ENCODE measurements at places on chromosomes 4 and X.

- DNase-seq, result no peak
Observed at GRCh38 chrX:123217077-123217476, 33.0 kb downstream of the GRIA3 start.

- no peak for DNase-seq
Observed at GRCh38 chr4:151324124-151324751, 1.2 kb downstream of the SH3D19 start.

- DNase-seq, result no peak
Observed at GRCh38 chr4:94403751-94404150, 48.0 kb upstream of the PDLIM5 start.

- no peak for DNase-seq
Observed at GRCh38 chr4:111453216-111453615, 692.0 kb upstream of the FAM241A start.

GRCh38 chr4:114857831-114858230, 255.6 kb downstream of the NDST4 start:
- no peak for DNase-seq

DNA sequence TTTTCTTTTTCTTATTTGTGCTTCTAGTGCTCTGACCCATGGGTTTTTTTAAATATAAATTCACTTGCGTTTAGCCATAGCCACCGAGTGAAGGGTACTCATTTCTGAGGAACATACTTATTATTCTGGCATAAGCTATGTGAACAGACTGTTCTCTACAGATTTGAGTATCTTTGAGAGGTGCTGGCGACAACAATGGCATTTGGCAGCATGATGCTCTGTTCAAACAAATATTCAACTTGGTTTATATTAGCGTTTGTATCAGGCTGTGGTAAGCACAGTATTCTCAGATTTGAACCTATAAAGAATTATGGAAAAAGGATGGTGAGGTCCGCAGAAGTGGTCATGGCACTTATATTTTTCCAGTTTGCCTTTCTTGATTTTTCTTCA, 108.7 kb upstream of the LIMCH1 start:
- peak; percentile 57 for DNase-seq

DNA sequence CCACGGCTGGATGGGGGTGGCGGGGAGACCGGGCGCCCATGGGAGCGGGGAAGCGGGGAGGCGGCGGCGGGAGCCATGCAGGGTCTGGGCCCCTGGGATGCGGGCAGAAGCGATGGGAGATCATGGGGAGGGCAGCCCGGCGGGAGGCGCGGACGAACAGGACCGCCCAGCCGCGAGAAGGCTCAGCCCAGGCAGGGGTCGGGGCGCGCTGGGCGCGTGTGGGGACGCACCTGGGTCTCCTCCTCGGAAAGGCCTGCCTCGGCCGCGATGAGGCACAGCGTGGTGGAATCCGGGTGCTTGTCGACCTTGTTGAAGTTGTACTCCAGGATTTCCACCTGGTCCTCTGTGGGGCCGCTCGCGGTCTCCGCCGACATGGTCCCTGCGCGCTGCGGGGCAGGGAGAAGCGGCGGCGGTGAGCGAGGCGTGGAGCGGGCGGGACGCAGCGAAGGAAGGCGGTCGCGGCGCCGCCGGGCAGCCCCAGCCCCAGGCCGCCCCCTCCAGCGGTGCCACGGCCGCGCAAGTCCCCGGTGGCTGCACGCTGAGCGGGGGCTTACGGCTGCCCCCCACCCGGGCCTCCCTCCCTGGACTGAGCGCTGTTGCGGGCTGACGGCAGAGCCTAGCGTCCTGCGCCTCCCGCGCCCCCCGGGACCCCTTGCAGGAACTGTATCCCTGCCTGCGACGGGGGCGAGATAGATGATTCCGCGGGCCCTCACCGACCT, 25.3 kb downstream of the HOPX start:
- DNase-seq, result no peak

DNA sequence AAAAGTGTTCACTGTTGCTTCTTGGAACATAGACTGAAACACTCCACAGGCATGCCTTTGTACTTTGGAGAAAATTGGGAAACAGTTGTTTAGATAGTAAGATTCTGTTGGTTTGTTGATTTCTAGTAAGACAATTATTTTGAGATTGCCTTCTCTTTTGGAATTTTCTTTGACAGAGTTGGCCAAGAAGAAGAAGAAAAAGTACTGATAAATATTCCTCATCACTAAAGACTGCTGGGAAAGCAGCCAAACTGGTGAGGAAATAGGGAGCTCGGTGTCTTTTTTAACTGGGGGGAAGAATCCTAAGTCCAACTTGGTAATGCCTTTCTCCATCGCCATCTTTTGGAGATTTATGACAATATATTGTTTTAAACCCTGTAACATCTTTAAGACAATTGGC, 370.7 kb downstream of the GPAT3 start:
- no peak for DNase-seq

GRCh38 chr4:1563768-1564485, 120.2 kb downstream of the FAM53A start:
- DNase-seq, result no peak

- DNase-seq, result no peak
Observed at GRCh38 chr4:57034520-57034919, 55.8 kb downstream of the POLR2B start.

- no peak for DNase-seq
Observed at GRCh38 chr4:168484626-168485025, 4.3 kb upstream of the DDX60L start.

DNA sequence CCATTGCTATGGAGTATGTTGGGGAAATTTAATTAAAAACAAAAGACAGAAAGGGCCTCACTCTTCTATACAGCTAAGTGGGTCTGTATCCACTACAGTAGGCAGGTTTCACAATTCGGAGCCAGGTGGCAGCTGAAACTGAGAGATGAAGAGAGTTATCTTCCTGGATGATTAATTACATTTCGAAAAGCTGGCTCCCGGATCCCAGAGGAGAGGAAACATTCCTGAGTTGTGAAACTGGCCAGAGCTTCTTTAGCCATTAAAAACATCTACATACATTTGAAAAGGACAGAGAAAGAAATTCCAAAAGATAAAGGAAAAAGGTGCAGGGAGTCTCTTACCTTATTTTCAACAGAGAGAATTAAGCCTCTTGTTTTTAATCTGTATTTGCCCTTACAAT, 15.5 kb upstream of the PDZD4 start:
- DNase-seq, result no peak

DNA sequence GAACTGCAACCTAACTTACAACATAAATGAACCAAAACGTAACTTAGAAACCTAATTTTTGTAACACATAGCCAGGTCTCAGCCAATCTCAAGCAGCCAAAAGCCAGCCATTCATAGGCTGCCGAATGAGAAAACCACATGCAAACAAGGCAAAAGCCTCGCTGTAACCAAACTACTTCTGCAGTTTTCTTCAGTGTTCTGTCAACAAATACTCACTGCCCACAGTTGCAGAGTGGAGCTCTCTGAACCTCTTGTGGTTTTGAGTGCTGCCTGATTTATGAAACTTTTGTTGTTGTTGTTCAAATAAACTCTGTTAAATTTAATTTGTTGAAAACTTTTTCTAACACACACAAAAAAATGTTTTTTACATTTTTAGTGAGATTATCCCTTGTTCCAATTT, 251.2 kb downstream of the PAPSS1 start:
- DNase-seq, result no peak

DNA sequence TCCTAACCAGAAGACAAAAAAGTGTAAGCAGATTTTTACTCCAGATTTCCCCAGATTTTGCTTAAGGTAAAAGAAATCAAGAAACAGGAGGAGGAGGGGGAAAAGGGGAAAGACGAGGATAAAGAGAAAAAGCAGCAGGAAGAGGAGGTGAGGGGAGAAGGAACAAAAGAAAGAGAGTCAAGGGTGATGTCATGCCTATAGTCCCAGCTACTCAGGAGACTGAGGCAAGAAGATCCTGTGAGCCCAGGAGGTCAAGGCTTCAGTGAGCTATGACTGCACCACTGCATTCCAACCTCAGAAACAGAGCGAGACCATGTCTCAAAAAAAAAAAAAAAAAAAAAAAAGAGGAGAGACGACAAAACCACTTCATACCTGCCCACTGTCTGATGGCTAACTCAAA, 12.0 kb upstream of the PKD2 start:
- DNase-seq, result no peak

DNA sequence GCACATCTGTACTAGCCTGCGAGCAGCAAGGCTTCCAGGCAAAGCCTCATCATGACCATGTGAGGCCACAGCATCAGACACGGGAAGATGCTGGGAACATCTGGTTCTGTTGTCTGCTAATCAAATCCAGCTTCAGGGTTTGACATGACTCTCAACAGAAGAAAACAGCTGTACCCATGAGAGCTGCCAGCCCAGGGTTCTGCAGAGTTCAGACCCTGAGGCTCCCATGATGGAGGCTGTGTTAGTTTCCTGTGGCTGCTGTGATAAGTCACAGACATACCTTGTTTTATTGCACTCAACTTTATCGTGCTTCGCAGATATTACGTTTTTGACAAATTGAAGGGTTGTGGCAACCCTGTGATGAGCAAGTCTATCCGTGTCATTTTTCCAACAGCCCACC, 37.5 kb downstream of the JAKMIP1 start:
- DNase-seq, result no peak

DNA sequence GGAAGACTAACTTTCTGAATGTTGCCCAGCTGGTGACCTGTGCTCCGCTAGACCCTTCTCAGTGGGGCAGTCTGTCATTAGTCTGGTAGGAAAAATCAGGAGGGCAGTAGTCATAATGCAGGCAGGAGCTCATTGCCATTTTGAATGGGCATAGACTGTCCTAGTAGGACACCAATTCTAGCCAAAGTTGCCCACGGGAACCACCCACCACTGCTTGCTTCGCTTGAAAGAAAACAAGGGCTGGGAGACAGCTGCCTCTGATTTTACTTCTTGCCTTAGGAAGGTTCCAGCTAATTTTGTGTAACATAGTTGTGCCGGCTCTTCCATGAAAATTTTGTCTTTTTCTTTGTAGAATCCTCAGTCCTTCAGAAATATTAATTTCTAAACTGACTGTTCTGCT, 23.3 kb downstream of the HOPX start:
- DNase-seq, result no peak

- DNase-seq, result no peak
Observed at GRCh38 chr4:13208558-13209193, 275.5 kb downstream of the RAB28 start.

DNA sequence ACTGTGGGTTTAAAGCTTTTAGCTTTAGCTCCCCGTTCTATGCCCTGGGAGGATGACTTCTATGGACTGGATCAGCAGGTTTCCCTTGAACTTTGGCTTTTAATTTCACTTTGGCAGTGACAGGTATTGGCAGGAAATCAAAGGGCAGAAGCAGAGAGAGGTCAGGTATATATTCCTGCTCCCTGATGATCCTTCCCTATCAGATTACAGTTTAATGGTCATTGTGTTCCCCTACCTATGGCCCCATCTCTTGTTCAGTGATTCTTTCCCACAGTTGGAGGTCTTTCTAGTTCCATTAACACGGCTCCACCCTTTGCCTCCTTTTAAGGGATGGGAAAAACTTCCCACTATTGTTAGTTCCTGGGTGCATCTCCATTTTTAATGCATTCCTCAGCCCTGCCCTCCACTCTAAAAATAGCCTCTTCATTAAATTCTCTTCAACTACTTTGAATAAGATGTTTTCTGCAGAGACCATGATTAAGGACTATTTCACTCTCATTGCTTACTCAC, 107.8 kb upstream of the TMEM47 start:
- DNase-seq, result no peak

GRCh38 chr4:82661181-82661992, 99.6 kb upstream of the TMEM150C start:
- DNase-seq, result no peak

DNA sequence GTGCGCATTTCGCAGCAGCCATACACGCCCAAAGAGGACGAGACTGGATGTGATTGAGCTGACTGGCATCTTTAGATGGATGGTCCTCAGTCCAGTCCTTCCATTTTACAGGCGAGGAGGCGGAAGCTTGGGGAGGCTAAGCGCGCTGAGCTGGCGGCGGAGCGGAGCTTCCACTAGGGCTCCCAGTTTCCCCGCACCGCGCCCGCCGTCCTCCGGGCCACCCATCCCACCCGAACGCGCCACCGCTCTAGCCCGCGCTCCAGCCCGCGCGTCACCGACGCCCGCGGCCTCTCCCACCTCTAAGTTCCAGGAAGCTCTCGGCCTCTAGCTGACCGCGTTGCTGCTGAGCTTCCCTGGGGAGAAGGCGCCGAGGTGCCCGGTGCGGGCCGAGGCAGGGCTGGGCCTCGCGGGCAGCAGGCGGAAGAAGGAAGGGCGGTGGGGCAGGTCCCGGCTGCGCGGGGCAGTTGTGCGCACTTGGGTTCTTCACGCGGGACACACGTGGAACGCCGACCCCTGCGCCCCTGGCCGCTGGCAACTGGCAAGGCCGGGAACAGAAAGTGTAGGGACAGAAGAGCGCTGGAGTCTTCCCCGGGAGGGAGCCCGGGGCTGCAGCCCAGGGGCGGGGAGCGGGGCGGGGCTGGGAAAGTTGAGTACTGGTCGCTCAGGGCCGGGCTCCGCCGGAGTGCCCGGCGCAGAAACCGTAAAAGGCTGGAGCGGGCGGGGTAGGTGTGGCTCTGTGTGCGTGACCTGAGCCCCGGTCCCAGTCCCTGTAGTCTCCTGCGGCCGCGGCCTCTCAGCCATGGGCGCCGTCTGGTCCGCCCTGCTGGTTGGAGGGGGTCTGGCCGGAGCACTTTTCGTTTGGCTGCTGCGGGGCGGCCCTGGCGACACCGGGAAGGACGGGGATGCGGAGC, at the start of gene STBD1:
STBD1 (plus strand) TSS at position 763 of the 911 bp plus-strand sequence; CDS start at position 800, 37 bp downstream.
- DNase-seq, result peak; percentile 45

DNA sequence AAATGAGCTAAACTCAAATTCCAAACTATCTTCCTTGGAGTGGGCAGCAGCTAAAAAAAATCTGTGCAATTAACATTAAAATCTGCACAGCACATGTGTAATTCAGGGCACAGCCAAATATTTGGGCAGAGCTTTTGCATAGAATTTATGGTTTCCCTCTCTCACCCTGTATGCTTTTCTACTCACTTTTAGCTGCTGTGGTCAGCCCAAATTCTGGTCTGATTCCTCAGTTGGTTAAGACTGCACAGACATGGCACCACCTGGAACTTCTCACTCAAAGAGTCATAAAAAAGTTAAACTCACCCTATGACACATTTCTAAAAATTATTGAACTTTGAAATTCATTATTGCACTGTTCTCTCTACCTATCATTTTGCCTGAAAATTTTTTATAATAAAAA, 4.9 kb upstream of the PLK4 start:
- DNase-seq, result no peak

DNA sequence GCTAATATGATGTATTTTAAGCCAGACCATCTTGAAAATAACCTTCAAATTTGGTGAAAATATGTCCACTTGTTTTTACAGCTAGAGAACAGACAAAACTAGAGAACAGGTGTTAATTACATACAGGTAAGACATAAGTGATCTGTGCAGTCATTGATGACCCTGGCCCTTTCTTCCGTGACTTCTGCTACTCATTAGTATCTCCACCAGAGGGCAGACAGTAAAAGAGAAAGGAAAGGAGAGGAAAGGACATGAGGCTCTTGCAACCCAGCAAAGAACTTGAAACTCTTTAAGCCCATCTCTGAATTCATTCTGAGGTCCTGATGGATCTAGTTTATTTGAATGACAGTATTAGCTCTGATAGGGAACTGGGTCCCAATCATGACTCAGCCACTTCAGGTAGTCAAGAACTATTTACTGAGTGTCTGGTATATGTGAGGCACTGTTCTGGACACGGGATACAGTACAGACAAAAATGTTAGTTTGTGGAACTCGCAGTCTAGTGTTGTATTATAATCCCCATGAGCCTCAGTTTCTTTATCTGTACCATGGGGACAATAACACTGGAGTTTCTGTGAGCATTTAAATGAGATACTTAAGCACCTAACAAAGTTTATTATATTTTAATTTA, 121.0 kb upstream of the TEX13D start:
- DNase-seq, result peak; percentile 33

- DNase-seq, result no peak
Observed at GRCh38 chr4:42425146-42426065, 28.1 kb downstream of the SHISA3 start.

- DNase-seq, result no peak
Observed at GRCh38 chr4:6692806-6693205, 872 bp upstream of the S100P start.
